Smooth muscle cell of the pulmonary artery (primary cell): ENCODE measurements at places on chromosomes 5 and 9. TPM values are rescaled to one million over a fixed set of nuclear protein-coding genes. Genes with fewer than 3 reads are reported as not detected.

PTRH1 gene
- total RNA-seq, result 10.7 and 17.3 TPM in 2 replicates

NFIL3 gene
- total RNA-seq, result 16.1 and 29.3 TPM in 2 replicates

CCDC192 gene
- total RNA-seq, result not detected in 2 replicates

PCDHA1 gene
- 0.20 TPM in 1 of 2 replicates, not detected in the other for total RNA-seq

TTLL11 gene
- 4.6 and 5.2 TPM in 2 replicates for total RNA-seq
